ENCODE measurements at places on chromosomes 11 and 22.
A peak's percentile ranks its signal among the peaks of the same experiment; 100 is the strongest.

DNA sequence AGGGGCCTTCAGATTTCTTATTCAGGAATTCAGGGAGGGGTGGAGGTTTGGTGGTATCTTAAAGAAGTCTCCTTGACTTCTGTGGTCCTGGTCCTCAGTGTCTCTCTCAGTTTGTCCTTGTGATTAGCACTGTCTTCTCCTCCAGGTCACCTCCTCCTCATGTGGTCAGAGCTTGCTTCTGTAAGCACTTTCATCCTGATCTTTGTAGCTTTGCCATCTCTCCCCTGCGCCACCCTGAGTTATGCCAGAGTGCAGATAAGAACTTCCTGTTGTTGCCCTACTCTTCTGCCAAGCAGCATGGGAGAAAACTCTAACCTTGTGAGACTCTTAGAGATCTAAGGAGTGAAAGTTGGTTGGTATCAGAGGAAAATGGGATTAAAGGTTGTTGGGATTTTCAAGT lies 30.9 kb downstream of the MICAL2 start:
- DNase-seq, result peak; percentile 15

DNA sequence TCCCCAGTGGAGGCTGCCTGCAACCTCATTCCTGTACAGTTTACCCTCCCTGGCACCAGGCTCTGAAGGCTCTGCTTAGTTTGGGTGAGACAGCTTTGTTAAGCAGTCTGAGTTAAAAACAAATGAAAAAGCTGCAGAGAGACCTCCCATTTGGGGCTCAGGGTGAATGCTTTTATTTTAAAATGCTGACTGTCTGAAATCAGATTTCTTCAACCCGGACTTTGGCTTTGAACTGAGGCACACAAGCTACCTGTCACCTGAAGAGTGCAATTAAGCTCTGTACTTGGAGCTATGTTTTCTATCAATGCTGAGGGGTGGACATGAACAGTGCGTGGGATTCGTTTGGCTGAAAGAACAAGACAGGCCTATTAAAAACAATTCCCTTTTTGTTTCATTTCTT lies 217.5 kb upstream of the SORL1-AS1 start:
- no peak for DNase-seq

- DNase-seq, result no peak
Observed at GRCh38 chr22:37569921-37570660, 9.8 kb downstream of the LGALS2 start.

- no peak for DNase-seq
Observed at GRCh38 chr11:100546714-100547113, 140.4 kb upstream of the ARHGAP42 start.

DNA sequence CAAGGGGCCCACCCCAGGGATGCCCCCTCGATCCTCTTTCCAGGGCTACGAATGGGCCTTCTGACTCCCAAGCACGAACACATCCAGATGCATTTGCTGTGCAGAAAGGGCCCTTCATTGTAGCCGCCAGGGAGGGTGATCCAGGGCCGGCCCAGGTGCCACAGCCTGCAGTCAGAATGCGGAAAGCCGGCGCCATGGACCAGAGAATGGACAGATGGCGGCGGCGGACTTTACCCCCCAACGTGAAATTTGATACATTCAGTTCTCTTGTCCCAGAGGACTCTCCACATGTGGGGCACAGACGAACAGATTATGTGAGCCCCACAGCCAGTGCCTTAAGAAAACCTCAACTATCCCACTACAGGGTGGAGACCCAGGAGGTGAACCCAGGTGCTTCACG lies 87.2 kb downstream of the KIAA1671 start:
- DNase-seq, result no peak

DNA sequence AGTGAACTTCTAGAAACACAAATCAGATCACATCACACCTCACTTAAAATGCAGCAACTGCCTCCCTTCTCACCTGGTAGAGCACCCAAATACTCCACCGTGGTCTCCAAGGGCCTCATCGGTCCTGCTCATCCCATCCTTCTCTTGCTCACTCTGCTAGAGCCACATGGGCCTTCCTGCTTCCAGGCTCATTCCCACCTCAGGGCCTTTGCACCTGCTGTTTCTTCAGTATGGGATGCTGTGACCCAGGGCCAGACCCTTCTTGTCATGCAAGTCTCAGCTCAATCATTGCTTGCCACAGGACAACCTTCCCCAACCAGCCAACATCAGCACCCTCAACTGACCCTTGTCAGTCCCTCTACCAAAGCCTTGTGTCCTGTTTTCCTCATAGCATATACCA lies 124.9 kb downstream of the GALNT18 start:
- DNase-seq, result no peak

- no peak for DNase-seq
Observed at GRCh38 chr22:39700565-39700964, 130.0 kb downstream of the CACNA1I start.

DNA sequence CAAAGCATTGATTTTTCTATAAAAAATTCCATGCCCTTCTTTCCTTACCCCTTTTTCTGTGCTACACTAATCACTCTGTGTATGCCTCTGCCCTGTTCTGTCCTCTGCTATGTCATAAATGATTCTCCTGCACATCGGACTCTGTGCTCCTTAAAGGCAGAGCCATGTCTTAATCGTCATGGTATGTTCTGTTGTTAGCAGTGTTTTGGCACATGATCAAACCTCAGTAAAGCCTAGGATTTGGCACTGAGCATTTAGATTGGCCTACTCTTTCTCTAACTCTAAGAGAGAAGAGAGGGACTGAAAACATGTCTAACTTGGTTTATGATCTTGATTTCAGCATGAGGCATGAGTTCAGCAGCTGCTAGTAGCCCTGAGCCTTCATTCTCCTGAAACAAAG lies 266.9 kb downstream of the AASDHPPT start:
- DNase-seq, result no peak

GRCh38 chr22:43148581-43148980 lies 2.8 kb upstream of the TSPO start:
- peak; percentile 65 for DNase-seq

DNA sequence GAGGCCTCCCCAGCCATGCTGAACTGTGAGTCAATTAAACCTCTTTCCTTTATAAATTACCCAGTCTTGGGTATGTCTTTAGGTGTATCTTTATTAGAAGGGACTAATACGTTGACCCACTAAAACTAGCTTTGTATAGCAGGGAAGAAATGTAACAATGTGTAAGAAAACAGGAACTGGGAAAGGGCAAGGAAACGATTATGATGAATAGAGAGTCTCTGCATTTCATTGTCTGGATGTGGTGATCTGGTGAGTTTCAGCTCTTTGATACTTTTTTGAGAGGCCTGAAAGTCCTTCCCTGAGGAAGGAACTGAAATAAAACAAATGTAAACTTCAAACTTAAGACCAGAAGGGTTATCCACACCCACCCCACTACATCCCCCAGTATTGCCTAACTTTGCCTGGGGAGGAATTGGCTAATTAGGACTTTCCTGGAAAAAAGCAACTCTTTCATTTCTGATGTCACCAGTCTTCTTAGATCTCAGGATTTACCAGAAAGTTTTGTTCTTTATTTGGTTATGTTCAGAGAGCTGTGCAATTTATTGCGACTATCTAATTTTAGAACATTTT lies 119.0 kb downstream of the LDLRAD3 start:
- DNase-seq, result no peak

- DNase-seq, result no peak
Observed at GRCh38 chr22:43235445-43236409, 48.8 kb upstream of the TTLL12 start.

- peak; percentile 98 for DNase-seq
Observed at GRCh38 chr11:65261591-65262380, at the start of gene POLA2. Gene POLA2, plus strand, starts transcription at chr11:65261962. Its CDS starts 331 bp downstream, at chr11:65262293.

GRCh38 chr11:133215596-133216230 lies 316.6 kb downstream of the OPCML start:
- DNase-seq, result no peak

GRCh38 chr22:44347549-44347948 lies 34.8 kb upstream of the SHISAL1 start:
- peak; percentile 52 for DNase-seq

- DNase-seq, result no peak
Observed at GRCh38 chr22:38455076-38455529, at the start of gene KCNJ4. Gene KCNJ4, minus strand, starts transcription at chr22:38455199. Its CDS starts 27,067 bp downstream, at chr22:38428132.

- no peak for DNase-seq
Observed at GRCh38 chr11:109734566-109734965, 312.6 kb downstream of the C11orf87 start.

- no peak for DNase-seq
Observed at GRCh38 chr11:5596607-5597201, at the start of gene TRIM6. Gene TRIM6, plus strand, starts transcription at chr11:5596637. Its CDS starts 261 bp downstream, at chr11:5596898.

DNA sequence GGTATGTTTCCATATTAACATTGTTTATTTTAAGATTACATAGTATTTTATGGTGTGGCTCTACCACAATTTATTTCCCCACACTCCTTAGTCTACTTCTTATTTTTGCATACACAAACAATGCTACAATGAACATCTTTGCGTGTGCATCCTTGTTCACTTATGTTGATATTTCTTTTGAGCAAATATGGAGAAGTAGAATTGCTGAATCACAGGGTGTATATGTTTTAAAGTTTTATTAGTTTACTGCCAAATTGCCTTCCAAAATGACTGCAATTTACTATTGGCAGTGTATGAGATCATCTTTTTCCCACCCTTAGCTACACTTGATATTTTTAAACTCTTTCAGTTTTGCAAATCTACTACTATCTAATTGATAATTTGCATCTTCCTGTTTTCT lies 38.7 kb upstream of the FAR1 start:
- DNase-seq, result no peak

- DNase-seq, result no peak
Observed at GRCh38 chr11:99281331-99281730, 260.6 kb downstream of the CNTN5 start.

DNA sequence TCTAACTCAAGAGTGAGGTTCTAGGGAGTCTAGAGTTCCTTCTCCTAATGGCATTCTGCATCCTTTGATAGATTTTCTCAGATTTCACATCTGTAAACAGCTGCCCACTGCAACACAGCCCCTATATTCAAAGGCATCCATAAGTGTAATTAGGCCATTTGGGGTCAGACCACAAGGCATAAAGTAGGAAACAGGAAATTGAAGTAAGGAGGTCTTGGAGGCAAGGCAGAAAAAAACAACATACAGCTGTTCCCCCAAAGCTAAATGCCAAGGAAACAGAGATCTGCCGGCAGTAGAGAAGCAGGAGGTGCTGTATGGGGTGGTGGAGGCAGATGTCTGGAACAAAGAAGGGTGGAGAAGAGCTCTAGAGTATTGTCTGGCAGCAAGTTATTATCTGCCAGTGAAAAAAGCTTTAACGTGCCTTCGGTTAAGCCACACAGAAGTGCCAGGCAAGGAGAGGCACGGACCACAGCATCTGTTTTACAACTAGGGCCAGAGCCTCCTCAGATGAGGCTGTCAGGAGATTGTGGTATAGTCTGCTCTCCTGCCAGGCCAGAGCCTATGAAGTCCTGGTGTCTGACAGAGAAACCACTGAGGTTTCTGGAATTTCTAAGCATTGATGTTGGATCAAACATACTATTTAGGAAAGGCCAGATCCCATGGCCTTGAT lies 100.2 kb upstream of the CHRM4 start:
- DNase-seq, result no peak

- DNase-seq, result no peak
Observed at GRCh38 chr11:63708764-63709163, 27.5 kb downstream of the RTN3 start.

DNA sequence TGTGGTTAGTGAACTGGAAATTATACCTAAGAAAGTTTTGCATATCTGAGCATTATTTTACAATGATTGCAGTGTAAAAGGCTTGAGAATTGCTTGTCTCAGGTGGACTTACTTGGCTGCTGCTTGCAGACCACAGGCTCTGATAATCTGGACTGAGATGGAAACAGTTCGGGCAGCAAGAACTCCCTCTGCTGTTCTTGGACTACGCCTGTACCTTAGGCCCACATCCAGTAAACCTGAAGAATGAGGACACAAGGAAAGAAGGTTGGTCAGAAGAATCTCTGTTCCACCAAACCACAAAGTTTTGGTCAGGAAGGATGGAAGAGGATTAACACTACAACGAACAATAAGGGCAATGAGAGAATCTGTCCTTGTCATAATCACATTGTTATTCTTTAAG lies 80.1 kb downstream of the C2CD3 start:
- no peak for DNase-seq

GRCh38 chr11:132343445-132344175 lies 973.2 kb downstream of the NTM start:
- DNase-seq, result no peak

GRCh38 chr11:76617553-76618265 lies 52.8 kb downstream of the LRRC32 start:
- DNase-seq, result no peak

DNA sequence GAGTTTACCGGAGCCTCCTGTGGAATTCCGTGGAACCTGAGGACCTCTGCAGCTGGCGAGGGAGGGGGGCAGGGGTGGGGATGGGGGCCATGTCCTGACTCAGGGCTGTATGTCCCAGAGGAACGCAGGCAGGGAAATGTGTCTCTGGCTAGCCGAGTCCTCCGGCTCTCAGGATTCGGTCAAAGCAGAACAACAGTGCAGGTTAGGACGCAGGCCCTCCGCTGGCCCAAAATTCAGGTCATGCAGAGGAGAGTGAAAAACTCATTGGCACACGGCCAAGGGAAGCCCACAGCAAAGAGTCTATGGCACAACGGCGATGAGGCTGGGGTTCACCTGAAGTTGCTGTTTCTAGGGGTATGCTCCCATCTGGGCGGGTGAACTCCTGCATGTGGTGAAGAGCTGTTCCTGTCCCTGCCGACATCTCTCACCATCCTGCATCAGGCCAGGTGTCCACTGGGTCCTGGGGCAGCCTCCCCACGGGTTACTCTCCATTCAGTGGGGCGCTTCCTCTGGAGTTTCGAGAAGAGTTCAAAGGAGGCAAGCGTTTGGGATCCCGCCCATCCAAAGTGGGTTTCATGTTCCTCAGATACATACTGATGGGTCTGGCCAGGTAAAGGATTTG lies 1055.3 kb downstream of the BRD1 start:
- no peak for DNase-seq

DNA sequence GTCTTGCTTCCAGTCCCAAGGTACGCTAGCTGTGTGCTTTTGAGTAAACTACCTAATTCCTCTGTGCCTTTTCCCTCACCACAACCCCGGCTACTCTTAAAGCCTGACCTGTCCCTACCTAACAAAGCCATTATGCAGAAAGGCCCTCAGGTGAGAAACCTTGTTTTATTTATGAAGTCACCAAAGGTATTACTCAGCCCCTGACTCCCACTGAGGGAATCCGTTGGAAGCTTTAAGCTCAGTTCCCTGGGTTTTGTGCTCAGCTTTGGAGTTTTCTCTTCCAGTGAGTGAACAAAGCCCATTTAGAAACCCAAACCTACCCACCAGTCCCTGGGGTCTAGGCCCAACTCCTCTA lies 90.9 kb downstream of the APIP start:
- DNase-seq, result no peak
